ENCODE measurements at places on chromosomes 16 and 17. TPM values are rescaled to one million over a fixed set of nuclear protein-coding genes. Genes with fewer than 3 reads are reported as not detected.
A peak's percentile ranks its signal among the peaks of the same experiment; 100 is the strongest.

C16orf92 gene
- total RNA-seq = not detected

RMI2 gene
- 5.6 TPM for total RNA-seq

TPSAB1 gene
- total RNA-seq = not detected

GINS2 gene
- total RNA-seq = 6.5 TPM

SLC52A1 gene
- total RNA-seq = 0.62 TPM

SEC14L1 gene
- total RNA-seq = 46.2 TPM

UMOD gene
- total RNA-seq = 0.07 TPM

SHPK gene
- total RNA-seq = 16.0 TPM

BAHCC1 gene
- 6.6 TPM for total RNA-seq

ABCC6 gene
- total RNA-seq = 1.4 TPM

HOXB8 gene
- 7.5 TPM for total RNA-seq

TM4SF5 gene
- not detected for total RNA-seq

HOXB9 gene
- total RNA-seq = 77.0 TPM

CNGB1 gene
- not detected for total RNA-seq

CACNG1 gene
- not detected for total RNA-seq

- DNase-seq = no peak
These were observed 32.8 kb downstream of the TANC2 start for GRCh38 chr17:62998665-62999393.

GRCh38 chr17:44188576-44189403 lies 2.0 kb downstream of the TMUB2 start:
- no peak for DNase-seq

- DNase-seq = no peak
These were observed 5.7 kb upstream of the BANP start for GRCh38 chr16:87945351-87946042.

DNA sequence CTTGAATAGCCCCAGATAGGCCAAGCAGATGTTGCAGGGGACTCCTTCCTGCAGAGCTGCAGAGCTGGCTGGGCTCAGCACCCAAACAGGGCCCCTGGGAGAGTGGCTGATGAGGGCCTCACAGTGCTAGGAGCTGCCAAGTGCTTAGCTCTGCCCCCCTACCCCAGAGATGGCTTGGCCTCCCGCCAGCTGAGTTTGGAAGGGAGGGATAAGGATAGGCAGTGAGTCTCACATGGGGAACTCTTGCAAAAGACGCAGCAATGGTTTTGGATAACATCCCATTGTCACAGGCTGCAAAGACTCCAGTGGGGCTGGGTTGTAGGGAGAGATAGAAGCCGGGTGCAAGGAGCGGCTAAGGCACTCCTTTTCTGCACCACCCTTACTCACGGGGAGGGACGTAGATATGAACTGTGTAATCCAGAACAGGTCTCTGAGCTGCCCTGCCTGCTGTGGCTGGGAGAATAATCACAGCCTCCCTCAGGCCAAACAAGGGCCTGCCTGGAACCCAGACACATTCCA lies 52.9 kb upstream of the MAF start:
- DNase-seq = no peak

GRCh38 chr16:71767060-71767900 lies 41.4 kb downstream of the AP1G1 start:
- no peak for DNase-seq

DNA sequence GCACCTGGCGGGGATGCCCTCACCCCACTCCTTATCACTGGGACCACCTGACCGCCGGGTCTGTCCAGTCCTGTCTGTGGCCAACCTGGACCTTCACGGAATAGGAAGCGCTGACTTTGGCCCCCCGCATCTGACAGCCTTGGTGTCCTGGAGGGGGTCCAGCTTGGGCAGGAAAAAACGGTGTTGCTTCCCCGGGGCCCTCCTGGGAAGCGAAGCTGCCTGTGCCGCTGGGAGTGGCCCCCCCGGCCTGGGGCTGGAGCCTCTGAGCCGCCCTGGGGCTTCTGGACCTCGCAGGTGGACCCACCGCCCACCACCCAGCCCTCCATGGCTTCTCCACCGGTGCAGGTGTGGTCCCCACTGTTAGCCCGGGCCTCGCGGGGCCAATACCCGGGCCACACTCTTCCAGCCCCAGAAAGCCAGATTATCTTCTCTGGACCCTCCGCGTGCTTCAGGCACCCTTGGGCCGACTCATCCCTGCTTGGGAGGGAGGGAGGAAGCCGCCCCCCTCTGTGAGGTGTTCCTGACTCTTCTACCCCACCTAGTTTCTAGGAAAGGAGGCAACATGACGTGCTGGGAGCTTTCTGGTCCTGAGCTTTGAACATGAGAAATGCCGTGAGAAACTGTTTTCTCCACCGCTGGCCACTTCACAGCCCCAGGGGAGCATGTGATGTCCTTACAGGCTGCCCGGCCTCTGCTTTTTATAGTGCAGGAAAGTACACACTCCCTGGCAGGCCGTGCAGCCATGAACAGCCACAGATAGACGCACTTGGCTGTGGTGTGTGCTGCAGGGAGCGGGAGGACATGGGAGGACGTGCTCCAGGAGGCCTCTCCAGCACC lies 1.1 kb downstream of the C1QTNF1 start:
- DNase-seq = no peak

DNA sequence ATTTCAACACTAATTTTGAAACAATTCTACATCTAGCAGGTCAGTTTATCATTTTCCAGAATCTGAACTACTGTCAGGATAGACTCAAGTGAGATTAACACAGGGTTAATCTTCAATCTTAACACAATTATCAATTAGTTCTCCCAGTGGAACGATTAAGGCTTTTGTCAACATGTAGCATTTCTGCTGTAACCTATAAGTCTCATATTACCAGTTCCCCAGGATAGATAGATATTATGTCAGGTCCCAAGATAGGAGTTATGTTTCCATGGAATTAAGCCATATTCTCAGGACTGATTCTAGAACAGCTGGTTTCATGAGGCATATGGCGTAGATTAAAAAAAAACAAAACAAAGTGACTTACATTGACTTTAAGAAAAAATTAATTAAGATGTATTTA lies 4.4 kb upstream of the FBF1 start:
- DNase-seq = no peak

DNA sequence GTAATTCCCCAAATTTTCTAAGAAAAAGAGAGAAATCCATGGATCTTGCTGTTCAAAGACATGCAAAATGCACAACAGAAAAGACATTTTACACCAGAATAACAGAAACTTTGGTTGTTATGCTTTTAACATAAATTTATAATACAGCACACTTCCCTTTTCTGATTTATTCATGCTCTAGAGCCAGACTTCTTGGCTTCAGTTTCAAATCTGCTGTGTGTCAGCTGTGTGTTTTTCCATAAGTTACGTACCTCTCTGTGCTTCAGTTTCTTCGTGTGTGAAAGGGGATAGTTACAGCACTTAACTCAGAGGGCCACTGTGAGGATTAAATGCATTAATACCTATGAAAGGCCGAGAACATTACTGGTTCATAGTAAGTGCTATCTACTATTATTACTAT lies 6.8 kb upstream of the CCL3L1 start:
- DNase-seq = no peak

DNA sequence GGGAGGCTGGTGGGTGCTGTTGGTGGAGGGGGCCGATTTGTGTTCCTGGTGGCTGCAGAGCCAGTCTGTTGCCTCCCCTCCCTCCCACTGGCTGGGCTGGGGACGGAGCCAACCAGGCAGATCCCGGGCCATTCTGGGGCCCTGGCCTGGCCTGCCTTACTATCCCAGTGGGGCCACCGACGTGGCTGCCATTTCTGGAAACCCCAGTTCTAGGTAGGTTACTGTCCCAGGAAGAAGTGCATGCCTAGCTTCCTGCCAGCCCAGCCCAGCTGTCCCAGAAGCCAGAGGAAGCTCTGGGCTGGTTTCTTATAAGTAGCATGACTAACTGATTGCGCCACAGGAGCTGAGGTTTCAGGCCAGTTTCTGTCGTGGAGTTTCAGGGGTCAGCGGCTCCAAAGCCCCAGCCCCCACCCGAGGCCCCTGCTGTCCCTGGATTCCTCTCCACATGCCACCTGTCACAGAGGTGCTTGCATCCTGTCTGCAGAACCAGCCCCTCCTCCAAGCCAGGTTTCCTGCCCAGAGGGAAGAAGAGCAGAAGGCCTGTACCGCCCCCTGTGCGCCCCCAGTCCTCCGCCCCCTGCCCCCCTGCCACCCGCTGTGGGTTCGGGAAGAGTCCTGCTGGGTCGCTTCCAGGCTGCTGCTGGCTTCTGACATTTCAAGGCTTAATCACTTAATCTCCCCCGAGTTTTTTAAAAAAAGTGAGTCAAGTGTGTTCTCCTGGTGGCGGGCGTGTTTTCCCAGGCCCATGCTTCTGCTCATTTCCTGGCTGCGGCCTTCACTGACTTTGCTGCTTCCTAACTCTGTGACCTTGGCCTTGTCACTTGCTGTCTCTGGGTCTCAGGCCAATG lies 13.2 kb downstream of the IL4R start:
- peak; percentile 86 for DNase-seq

DNA sequence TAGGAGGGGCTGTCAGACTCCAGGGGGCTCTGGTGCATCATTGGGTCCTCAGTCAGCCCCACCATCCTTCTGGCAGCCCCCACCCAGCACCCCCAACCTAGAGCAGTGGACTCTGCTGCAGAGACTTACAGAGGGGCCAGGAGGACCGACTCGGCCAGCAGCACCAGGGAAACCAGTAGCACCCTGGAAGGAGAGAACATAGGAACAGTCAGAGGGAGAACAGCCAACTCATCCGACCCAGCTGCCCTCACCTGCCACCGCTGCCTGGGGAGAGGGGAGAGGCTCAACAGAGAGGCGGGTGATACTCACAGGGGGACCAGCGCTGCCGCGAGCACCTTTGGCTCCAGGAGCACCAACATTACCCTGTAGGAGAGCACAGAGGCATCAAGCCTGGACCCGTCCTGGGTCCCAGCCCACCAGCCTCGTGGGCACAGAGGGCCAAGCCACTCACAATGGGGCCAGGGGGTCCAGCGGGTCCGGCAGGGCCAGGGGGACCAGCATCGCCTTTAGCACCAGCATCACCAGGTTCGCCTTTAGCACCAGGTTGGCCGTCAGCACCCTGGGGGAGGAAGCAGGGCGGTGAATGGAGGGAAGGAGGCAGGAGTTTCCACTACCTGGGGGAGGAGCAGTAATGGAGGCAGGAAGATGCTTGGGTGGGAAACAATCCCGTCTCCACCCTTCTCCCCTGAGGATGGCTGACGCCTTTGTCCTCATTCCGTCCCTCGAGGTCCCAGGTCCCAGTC lies 11.7 kb downstream of the COL1A1 start:
- DNase-seq = no peak

- DNase-seq = no peak
These were observed 6.8 kb upstream of the MED9 start for GRCh38 chr17:17469996-17470395.

DNA sequence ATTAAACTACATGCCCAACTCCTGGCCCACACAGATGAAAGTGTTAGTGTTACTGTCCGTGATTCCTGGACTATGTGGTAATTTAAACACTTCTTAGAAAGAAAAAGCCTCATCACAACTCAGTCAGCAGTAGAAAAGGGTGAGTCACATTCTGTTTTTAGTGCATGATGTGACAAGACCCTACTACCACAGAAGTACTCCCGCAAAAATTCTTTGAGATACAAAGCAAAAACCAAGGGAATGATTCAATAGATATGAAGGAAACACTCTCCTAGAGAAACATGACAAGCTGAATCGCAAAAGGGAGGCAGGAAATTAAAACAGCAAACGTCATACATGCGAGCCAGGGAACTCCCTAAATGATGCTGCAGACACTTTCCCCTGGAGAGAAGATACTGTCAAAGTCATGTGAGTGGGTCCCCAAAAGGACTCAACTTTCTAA lies 14.4 kb downstream of the SNN start:
- peak; percentile 86 for DNase-seq

DNA sequence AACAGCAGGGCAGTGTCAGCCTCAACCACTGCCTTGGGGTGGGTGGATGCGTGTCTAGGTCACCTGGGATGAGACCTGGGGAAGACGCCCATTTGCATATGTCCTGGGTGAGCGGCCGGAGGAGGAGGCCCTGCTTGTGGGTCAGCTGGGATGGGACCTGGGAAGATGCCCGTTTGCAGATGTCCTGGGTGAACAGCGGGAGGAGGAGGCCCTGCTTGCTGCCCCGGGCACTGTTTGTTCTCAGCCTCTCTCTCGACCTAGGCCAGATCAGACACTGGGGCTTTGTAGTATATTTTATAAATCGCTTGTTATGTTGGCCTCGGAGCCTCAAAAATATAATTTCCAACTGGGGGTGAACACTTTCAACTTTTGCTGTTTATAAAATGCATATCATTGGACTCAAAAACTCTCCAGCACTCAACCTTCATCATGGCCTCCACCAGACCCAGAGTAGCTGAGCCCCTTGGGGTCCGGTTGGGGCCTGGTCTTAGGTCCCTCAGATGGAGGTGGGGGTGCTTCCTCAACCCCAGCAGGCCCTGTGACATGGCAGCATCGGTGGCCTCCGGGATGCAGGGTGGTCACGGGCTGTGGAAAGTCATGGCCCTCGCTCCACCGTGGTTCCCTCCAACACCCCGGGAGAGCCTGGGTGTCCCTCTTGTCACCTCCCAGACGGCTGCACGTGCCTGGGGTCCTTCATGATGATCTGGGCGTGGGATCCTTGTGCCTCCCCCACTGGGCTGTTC lies 17.3 kb downstream of the DBNDD1 start:
- no peak for DNase-seq

DNA sequence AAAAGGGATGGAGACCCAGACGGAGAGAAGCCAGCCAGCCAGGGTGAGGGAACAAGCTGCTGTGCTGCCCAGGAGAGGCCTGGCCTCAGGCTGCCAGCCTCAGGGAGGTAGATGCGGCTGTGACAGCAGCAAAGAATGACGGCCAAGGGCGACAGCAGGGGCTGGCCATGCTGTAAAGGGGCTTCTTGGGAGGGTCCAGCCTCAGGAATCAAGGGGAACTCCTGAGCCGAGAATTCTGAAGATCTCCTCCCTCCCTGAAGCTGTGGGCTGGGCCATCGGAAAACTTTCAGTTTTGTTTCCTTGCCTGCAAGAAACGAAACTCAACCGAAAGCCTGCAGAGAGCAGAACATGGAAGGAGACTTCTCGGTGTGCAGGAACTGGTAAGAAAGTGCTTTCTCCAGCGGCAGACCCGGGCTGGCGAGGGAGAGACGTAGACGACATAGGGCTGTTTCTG lies at the start of gene XAF1:
TSS of gene XAF1 (plus strand) at position 316 of the 454 bp plus-strand sequence. CDS start at position 349, 33 bp downstream.
- DNase-seq = no peak

- DNase-seq = no peak
These were observed 200.6 kb upstream of the CIBAR2 start for GRCh38 chr16:85312642-85313525.

GRCh38 chr17:17577373-17577772 lies 14.1 kb downstream of the PEMT start:
- DNase-seq = no peak

- DNase-seq = peak; percentile 53
These were observed 23.3 kb downstream of the CEP295NL start for GRCh38 chr17:78879635-78880186.

GRCh38 chr16:20960899-20961298 lies 60.3 kb downstream of the LYRM1 start:
- DNase-seq = no peak

DNA sequence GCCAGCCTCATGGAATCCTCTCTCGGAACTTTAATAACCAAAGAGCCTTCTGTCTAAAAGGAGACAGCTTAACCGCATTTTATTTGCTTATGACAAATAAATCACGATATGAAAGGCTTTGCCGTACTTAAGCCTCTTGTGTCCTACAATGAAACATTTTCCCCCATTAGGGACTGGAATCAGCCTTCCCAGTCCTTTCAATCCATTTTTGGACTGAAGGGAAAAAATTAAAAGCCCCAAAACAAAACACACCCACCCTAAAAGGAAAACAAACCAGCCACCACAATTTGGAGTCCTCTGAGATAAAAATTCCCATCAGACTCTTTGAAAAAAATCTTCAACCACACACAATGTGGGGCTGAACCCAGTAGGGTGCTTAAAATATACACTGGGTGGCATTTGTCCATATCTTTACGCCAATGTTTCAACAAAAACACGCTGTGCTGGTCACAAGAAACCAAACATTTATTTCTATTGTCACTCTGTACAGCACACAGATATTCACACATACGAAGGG lies 3.0 kb downstream of the HOXB4 start:
- DNase-seq = no peak

Data from kidney epithelial cell (primary cell).